ENCODE measurements at places on chromosomes 5 and 9.
A peak's percentile ranks its signal among the peaks of the same experiment; 100 is the strongest.

DNA sequence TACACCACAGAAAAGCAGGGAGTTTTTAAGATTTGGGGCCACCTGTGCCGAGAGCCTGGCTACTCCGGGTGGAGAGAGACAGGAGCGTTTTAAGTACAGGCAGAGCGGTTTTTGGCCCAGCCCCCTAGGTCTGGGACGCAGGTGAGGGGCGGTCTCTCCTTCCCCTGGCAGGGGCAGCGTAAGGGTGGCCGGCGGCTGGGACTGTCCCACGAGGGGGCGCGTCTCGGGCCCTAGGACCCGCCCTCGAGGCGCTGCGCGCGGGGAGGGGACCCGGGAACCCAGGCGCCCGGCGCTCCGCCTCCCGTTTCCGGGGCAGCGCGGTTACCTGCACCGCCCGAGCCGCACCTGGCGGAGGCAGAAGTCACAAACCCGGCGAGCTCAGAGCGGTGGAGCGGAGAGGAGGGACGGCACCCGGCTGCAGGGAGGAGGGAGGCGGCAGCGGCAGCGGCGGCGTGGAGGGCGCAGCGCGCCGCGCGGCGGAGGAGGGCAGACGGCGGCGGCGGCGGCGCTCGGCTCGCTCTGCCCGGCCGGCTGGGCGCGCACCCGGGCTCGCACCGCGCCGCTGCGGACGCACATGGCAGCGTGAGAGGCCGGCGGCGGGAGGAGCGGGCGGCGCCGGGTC, at the start of gene WWC1:
WWC1 (plus strand) TSS at position 304 of the 622 bp plus-strand sequence. CDS start 508 bp downstream, outside the sequence.
- DNase-seq = peak; percentile 36

DNA sequence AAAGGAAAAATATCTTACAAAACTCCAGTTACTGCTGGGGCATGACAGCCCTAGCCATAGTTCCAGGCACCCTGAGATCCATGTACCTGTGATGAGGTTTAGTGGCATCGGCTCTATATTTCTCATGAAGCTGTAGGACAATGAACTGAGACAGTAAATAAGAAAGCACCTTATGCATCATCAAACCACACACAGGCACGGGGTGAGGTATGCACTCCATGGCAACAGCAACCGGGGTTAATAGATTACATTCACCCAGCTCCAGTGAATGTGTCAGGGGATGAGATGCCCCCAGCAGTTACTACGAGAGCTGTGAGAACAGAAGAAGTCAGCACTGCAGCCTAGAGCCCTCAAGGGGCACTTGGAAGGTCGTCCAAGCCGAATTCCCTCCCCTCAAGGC, 162.0 kb upstream of the S1PR3 start:
- DNase-seq = peak; percentile 31

DNA sequence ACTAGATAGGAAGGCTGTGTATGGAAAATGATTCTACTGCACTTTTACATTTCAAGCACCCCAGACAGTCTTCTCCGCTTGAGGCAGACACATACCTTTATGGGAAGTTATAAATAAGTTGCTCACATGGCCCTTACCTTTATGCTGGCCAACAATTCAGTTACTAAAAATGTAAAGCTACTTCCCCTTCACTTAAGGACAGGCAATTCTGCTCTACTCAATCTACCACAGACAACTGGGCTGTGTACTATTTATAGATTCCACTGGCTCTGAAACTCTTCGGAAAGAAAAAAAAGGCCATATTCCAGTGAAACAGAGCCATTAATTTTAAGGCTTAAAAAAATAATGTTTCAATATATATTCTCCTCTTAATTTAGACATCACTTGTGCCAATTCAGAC, 59.4 kb downstream of the ELAVL2 start:
- DNase-seq = no peak

- DNase-seq = no peak
Observed at GRCh38 chr9:4891674-4892073, 93.4 kb upstream of the JAK2 start.

DNA sequence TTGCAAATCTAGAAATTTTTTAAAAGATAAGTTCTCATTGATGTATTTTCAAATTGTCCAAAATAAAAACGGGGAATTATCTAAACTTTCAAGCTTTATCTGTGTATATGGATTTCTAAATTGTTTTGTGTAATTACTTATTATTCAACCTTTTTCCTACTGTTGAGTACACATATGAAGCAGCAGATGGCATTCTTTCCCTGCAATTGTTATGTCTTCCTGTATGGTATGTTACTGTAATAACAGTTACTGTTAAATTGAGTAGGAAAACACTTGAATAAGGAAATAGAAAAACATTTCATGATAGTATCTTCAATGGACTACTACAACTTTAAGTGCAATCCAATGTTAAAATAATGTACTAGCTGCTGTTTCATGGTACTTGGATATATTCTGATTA, 124.8 kb downstream of the RANBP17 start:
- peak; percentile 20 for DNase-seq

DNA sequence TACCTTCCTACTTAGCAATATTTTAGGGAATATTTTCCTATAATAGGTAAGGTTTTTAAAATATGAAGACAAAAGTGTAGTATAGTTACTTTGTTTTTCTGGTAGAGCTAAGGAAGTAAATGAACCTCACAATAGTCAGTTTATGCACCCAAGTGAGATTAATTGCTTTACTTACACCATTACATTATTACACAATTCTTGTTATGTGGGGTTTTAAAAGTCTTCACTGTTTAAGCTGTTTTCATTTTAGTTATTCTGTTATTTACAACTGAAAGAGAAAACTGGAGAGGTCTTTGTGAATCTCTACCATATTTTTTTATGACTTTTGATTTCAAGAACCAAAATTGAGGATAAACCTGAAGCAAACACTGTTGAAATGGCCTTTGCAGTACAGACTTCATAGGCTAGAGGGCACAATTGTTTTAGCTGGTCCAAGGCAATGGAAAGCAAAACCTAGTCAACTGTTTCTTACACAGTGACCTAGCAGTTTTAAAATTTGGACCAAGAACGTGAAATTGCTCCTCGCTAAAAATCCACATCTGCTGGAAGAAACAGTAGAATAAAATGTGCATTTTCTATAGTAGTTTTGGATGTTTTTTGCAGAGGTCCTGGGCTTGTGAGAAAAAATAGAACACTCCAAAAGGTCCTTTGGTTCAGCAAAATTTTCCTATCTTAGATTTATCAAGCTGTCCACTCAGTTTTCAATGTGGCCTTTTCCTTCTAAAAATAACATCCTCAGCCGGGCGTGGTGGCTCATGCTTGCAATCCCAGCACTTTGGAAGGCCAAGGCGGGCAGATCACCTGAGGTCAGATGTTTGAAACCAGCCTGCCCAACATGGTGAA, 66.4 kb upstream of the FER start:
- DNase-seq = peak; percentile 82

DNA sequence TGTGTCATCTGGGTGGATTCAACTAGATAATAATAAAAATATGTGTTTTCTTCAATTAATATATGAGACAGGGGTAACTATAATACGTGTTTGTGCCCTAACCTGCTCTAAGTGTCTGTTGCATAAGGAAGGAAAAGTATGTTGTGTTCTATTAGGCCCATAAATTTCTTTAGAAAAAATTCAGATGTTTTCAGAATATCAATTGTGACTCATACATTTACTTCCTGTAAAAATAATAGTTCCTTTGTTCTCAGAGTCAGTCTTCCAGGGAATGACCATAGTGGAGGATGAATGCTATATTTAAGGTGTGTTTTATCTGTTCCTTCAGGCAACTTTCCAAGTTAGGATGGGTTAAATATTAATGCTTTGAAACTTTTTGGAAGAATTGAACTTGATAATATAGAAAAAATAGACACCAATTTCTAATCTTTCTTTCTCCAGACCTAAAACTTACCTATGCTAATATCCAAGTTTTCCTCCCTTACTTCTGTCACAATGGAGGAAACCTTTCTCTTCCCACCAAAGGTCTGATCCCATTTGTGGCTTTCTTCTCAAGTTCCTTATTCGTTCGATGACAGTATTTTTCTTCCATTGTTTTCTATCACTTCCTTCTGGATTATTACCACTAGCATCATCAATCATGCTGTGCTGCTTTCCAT, 49.9 kb downstream of the ISL1 start:
- DNase-seq = no peak

GRCh38 chr5:14123974-14124482, 19.1 kb upstream of the TRIO start:
- no peak for DNase-seq

DNA sequence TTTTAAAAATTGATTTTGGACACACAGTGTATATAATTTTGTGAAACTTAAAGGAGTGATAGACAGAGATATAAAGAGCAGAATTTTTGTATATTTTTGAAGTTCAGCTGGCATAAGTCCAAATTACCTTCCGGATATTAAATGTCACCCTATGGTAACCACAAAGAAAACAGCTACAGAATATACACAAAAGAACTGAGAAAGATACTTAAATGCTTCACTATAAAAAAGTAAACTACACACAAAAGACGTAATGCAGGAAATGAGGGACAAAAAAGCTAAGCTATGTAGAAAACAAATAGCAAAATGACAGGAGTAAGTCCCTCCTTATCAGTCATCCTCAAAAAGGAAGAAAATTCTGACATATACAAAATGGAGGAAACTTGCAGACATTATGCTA, 29.4 kb downstream of the HACD4 start:
- no peak for DNase-seq

- DNase-seq = no peak
Observed at GRCh38 chr5:135486131-135487036, 34.2 kb upstream of the TIFAB start.

GRCh38 chr9:19409401-19410194, 789 bp downstream of the ACER2 start:
- DNase-seq = no peak

GRCh38 chr9:134325096-134325812, 1.0 kb upstream of the RXRA start:
- peak; percentile 52 for DNase-seq

- peak; percentile 80 for DNase-seq
Observed at GRCh38 chr9:113570749-113571711, 107.5 kb downstream of the RGS3 start.

GRCh38 chr5:589588-589987, 22.6 kb upstream of the CEP72 start:
- DNase-seq = no peak

GRCh38 chr9:2787065-2787464, 56.8 kb downstream of the PUM3 start:
- DNase-seq = peak; percentile 71

DNA sequence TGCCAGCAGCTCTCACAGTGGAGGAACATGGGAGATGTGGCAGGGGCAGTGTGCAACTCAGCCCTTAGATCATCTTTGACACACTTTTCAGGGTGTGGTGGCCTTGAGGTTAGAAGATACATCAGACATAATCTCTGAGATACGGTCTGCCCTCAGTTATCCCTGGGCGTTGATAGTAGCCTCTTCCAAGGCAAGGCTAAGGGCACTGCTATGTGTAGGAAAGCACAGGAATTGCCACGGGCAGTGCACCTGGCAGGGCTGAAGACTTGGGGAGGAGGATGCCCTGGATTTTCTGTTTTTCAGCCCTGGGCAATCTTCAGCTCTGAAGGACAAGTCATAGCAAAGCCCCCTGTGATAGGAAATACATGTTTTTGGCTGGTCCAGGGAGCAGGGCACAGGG, 206.7 kb downstream of the GOLPH3 start:
- no peak for DNase-seq

GRCh38 chr5:11415751-11416150, 488.5 kb downstream of the CTNND2 start:
- no peak for DNase-seq

DNA sequence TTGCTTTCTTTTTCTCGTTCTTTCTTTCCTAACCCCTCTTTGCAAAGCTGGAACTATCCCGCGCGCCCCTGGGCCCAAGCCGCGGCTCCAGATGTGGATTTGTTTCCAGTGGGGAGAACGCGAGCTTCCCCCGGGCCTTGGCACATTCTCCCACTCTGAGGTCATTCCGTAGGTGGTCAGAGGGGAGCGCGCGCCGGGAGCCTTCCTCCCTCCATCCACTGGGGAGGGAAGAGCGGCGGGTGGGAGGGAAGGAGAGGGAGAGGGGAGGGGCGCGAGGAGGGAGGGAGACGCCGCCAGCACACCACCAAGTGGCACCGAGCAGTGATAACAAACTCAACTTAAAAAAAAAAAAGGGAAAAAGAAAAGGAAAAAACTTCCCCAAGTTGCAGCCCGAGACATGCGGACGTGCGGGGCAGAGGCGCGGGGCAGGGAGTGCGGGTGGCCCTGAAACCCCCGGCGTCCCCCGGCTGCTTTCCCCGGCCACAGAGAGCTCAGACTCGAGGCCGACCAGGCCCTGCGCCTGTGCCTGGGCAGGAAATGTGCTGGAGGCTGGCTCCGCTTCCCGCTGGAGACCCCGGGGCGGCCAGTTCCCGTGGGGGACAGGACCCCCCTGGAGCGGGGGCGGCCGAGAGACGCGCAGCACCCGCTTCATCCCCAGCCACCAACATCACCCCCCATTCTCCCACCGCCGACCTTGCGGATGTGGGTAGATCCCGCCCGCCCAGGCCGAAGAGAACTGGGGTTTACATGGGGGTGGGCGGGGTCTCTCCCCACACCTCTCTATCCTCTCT, 3.1 kb downstream of the IER5L start:
- peak; percentile 92 for DNase-seq

- DNase-seq = no peak
Observed at GRCh38 chr5:59149271-59149670, 566.4 kb downstream of the RAB3C start.

DNA sequence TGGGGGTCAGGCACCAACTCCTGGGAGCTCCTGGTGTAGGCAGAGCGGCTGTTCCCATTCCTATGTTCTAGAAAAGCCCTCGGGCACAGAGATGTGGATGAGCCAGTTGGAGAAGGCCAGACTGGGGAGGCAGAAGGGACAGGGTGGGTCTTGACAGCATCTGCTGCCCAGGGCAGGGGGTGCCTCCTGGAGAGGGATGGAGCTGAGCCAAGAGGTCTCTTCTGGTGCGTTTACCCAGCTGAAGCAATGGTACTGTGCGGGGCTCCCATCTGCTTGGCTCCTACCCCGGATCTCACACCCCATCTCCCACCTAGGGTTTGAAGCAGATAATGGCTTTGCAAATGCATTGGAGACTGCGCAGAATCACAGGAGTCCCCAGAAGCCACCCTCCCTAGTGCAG, 41.3 kb downstream of the SHB start:
- DNase-seq = no peak

DNA sequence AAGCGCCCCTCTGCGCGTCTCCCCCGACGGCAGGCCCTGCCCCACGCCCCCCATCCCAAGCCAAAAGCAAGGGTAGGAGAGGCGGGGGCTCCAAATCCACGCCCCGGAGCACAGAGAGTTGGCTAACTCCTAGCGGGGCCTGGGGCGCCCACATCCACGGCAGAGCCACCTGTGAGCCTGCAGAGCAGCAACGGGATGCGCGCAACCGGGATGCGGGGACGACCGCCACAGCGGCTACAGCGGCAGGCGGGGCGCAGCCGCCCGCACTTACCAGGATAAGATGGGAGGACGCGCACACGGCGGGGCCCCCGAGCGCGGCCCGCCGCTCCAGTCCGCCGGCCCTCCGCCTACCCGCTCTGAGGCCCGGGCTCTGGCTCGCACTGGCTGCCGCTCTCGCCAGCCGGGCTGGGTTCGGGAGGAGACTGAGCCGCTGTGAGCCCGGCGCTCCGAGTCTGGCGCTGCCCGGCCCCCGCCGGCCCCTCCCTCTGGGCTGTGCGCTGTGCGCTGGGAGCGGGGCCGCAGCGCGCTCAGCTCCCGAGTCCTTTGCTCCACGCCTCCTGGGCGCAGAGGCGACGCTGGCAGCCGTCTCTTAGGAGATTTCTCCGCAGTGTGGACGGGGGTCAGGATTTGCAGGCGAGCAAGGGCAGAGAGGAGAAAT, at the start of gene SLC24A2:
SLC24A2 (minus strand) TSS at position 424 of the 658 bp plus-strand sequence.
- no peak for DNase-seq

GRCh38 chr9:20476912-20477521, 145.3 kb downstream of the MLLT3 start:
- peak; percentile 56 for DNase-seq
